Ascending aorta (tissue), 2 donors: ENCODE measurements at places on chromosomes 13 and 19.

- no peak for DNase-seq
These were observed 25.7 kb downstream of the TLE6 start for GRCh38 chr19:3003046-3003445.

DNA sequence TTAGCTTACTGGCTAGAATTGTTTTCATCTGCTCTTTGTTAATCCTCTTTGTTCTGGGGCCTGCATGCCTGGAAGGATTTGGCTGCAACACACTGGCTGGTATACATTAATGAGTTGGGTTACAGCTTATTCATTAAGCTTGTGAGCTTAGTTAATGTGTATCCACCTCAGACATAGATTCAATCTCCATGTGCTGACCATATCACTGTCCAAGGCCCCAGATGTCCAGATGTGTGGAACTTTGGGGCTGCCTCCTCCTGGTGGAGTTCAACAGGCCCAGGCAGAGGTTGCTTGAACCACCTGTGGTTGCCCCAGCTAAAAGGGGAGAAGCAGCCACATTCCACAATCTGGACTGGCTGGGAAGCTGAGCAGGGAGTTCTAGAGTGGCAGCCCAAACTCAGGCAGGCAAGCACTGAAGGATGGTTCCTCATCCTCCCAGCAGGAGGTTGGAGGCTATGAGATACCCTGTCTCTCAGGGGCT lies 5.4 kb downstream of the DIAPH3 start:
- DNase-seq, result no peak

DNA sequence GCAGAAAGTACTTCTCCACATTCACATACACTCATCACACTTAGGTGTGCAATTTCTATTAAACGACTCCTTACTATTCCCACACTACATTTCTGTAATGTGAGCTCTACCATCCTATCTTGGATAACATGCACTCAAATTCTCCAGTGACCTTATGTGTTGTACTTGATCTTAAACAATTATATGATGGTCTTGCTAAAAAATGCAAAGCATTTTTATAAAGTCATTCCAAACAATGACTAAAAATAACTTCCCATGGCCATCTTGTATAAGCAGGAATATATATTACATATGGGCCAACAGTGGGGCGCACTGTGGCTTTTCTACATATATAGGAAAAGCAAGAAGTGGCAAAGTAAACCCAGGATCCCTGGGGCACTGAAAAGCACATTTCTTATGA lies 155.5 kb downstream of the FLT1 start:
- no peak for DNase-seq

DNA sequence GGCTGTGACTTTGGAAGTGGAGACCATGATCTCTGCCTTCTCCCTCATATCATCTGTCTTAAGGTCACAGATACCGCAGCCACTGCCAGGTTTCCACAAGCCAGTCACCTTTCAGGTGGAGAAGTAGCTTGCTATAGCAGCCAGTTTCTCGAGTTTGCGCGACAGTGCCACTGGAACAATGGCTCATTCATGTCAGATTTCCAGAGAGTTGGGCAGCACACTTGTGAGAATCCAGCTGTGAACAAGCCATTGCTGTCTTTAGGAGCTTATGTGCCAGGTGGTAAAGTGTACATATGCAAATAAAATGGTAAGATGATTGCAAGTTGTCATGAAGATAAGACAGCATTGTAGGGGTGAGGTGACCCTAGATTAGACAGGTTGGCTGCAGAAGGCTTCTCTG lies 22.3 kb downstream of the GARRE1 start:
- DNase-seq, result no peak

DNA sequence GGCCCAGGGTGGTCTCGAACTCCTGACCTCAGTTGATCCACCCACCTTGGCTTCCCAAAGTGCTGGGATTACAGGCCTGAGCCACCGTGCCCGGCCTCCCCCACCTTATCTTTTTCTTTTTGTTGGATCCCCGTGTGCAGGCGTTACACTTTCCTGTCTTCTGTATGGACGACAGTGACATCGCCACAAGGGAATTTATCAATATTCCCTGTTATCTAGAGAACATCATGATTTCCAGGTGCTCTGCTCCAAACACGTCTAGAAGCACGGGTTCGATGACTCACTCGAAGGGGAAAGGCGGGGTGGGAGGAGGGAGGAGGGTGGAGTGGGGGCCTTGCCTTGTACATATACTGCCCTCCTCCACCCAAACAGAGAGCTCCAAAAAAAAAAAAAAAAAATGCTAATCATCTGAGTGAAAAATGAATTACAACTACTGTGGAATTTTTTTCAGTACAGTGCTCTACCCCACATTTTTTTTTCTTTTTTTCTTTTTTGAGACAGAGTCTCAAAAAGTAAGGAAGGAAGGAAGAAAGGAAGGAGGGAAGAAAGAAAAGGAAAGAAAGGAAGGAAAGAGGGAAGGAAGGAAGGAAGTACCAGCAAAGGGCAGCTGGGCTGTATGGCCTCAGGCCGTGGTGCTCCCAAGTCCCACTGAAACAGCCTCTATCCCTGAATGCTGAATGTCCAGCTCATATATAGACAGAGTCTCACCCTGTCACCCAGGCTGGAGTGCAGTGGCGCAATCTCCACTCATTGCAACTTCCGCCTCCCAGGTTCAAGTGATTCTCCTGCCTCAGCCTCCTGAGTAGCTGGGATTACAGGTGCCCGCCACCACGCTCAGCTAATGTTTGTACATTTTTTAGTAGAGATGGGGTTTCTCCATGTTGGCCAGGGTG lies 36.8 kb downstream of the INSR start:
- DNase-seq, result no peak

DNA sequence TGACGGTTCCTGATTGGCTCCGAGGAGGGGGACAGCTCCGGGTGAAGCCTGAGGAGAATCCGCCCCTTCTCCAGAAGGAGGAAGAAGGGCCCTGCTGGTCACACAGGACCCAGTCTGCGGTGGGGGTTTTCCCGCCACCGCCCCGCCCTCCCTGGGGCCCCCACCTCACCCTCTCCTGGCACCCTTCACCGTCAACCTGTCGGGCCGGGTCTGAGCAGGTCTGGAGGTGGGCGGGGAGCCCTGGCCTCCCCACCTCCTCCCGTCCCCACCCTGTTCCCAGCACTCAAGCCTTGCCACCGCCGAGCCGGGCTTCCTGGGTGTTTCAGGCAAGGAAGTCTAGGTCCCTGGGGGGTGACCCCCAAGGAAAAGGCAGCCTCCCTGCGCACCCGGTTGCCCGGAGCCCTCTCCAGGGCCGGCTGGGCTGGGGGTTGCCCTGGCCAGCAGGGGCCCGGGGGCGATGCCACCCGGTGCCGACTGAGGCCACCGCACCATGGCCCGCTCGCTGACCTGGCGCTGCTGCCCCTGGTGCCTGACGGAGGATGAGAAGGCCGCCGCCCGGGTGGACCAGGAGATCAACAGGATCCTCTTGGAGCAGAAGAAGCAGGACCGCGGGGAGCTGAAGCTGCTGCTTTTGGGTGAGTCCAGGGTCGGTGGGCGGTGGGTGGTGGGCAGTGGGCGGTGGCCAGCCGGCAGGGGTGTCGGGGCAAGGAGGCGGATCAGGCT lies at the start of gene GNA15:
Gene GNA15 (plus strand): TSS at position 73 of the 723 bp plus-strand sequence. CDS start 418 bp downstream, at position 491.
- no peak for DNase-seq

GRCh38 chr19:5664515-5664914 lies 15.8 kb downstream of the MICOS13 start:
- no peak for DNase-seq

DNA sequence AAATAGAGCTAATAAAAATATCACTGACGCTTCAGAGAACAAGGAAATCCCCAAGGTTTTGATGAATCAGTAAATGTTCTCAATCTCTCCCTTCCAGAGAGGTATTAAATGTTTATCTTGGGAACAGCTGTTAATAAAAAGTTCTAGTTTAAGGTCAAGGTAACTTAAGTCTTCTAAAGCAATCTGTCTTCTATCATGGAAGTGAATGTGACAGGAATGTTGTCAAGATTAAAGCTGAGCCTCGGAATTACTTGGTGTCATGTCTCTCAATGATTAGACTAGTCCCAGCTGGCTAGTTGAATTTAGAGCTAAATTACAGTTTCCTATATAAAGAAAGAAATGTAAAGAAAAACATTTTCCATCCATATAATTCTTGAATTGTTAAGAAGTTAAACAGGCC lies 23.4 kb downstream of the ESD start:
- no peak for DNase-seq

GRCh38 chr13:110841846-110842245 lies 73.0 kb downstream of the ANKRD10 start:
- DNase-seq, result no peak

DNA sequence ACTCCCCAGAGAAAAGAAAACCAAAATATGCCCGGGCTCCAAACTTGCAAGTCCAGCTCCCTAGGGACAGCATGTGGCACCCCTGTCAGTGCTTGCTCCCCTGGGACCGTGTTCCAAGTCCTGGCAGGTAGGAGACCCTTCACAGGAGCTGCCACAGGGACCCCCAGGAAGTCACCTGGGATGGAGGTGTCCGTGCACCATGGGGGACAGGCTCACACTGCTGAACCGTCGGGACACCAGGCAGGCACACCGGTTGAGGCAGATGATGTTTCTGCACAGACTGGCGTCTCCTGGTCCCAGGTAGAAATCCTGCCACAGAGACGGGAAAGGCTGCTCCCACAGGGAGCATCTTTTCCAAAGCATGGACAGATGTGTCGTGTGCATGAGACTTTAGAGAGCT lies 11.7 kb upstream of the PROZ start:
- no peak for DNase-seq

DNA sequence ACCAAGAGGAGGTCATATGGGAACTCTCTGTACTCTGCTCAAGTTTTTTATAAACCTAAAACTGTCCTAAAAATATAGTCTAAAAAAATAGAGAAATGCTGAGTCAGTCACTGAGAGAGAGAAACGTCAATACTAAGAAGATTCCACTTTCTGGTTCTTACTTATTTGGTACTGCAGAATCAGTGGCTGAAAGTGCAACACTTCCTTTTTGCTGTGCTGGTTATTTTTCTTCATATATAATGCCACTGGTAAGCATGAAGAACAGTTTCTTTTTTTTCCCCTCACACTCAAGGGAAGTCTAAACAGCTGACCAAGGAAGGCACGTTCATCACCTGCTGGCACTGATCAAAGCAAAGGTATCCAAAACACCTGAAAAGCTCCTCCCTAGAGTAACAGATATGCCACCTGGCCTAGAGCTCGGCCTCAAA lies 44.3 kb upstream of the N4BP2L1 start:
- no peak for DNase-seq

GRCh38 chr13:29483623-29484022 lies 111.9 kb downstream of the SLC7A1 start:
- peak; percentile 11 for DNase-seq

DNA sequence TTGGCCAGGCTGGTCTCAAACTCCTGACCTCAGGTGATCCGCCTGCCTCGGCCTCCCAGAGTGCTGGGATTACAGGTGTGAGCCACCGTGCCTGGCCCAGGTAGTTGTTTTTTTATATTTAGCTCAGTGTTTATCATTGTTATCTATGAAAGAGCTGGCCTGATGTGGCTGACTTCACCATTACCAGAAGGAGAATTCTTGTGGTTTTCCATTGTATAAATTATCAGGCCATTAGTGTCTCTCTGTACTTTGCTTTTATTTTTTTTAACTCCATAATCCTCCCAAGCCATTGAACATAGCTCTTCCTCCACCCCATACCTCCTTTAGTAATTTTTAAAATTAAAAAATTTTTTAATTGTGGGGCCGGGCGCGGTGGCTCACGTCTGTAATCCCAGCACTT lies 24.2 kb downstream of the CERS4 start:
- DNase-seq, result no peak

DNA sequence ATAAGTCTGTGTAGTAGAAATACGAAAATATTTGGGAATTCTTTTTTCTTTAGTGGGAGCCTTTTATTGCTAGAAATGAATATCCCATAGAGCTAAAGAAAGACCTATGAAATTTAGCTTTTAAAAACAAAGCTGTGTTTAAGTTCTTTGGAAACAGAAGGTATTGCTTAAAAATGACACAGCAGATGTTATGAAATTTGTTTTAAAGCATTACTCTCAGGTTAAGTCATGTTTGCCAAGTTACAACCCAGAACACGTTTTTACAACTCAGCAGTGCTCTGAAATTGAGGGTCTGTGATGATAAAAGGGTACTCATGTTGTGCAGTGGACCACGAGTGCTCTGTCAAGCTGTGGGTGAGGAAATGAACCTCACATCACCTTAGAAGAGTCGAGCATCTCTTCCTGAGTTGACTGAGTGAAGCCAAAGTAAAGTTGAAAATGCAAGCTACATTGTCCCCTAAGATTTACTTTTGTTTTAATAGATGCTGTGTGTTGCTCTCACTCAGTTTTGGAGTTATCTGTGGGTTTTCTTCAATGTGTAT lies 161.1 kb downstream of the SHISA2 start:
- DNase-seq, result no peak

- no peak for DNase-seq
These were observed 3.5 kb downstream of the LYPD5 start for GRCh38 chr19:43798546-43799409.

DNA sequence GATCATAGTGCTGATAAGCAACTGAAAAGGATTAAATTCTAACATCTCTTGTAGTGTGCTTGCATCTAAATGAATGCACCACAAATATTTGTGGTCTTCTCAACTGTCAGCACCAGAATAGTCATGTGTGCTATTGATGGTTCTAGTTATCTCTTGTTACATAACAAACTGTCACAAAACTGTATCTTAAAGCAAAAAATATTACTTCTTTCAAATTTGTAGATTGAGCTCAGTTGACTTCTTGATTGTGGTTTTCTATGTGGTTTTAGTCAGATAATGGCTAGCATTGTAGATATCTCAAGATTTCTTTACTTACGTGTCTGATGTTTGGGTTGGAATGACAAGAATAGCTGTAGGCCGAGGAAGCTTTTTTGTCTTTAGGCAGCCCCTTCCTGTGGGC lies 431.3 kb downstream of the SLITRK6 start:
- no peak for DNase-seq

DNA sequence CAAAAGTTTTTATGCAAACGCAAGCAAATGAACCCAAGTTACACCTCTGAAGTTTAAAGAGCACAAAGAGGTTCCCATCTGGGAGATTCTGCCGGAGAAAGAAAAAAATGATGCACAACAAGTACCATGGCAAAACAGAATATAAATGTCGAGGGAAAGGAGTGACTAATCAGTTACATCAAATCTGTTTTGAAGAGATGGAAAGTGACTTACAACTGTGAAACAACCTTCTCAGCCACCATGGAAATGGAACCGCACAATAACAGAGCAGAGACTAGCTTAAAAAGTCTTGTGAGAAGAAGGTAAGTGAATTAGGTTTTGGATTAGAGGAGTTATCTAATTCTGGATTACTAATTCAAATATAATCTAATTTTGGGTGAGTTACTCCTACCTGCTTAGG lies 2.4 kb downstream of the HSPH1 start:
- DNase-seq, result no peak

DNA sequence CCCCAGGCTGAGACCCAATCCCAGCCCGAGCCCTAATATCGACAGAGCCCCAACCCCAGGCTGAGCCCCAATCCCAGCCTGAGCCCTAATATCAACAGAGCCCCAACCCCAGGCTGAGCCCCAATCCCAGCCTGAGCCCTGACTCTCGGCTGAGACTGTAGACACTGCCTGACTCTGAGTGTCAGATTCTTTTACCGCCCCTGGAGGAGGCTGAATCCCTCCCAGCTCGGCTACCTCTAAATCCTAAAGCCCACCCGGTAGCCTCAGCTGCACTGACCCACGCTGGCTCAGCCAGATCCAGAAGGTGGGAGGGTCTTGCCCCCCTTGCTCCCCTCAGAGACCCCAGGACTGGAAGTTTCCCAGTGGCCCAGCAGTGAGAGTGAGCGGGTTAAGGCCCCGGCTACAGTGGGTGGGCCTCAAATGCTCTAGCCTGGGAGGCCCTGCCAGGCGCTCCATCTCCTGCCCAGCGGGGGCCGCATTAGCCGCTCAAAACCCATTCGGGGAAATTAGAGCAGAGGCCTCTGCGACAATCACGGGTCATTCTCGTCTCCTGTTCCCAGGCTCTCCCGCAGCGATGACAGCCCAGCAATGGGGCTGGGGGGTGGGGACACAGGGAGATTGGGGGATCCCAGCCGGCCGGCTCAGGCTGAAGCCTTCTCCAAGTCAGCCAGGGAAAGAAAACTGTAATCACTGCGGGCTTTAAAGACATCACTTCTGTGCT lies 43.8 kb downstream of the ZNRF4 start:
- no peak for DNase-seq
